Stimulated activated CD4-positive, alpha-beta T cell treated with anti-CD3 and anti-CD28 coated beads, Interleukin-12 subunit alpha, Interleukin-12 subunit beta, amount 100 ng/mL, for 24 hours (primary cell): ENCODE measurements at places on chromosomes 12 and 14.

- no peak for DNase-seq
These were observed 18.5 kb downstream of the CPNE8 start for GRCh38 chr12:38886931-38887330.

DNA sequence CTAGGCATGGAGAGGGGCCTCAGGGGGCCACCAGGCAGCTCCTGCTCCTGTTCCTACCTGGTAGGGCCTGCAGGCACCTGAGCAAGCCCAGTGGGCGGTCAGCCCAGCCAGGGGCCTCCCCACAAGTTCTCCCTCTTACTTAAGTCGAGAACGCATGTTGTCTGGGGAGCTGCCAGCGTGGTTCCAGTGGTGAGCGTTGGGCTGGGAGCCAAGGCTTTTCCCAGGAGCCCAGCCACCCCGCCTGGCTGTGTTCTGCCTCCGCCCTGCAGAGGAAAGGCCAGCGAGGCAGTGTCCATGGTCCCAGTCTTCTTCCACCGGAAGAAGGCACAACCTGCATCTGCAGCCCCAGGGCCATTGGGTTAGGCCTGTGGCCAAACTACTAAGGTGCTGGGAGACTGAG, 1.4 kb downstream of the C14orf180 start:
- no peak for DNase-seq

DNA sequence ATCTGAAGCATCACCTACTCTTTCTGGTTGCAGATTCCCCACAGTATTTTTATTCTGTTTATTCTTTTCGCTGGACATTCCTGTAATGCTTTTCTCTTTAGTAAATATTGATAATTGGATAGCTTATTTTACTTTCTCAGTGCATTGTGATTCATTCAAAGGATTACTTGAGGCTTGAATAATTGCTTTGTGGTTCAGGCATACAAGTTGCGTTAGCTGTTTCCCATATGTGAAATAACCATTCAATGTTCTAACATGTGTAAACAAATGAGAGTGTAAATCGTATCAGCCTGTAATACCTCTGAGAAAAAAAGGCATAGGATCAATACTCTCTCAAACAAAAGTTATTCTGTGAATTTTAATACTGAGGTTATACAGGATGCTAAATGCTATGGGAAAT, 1004.2 kb upstream of the SEL1L start:
- no peak for DNase-seq

DNA sequence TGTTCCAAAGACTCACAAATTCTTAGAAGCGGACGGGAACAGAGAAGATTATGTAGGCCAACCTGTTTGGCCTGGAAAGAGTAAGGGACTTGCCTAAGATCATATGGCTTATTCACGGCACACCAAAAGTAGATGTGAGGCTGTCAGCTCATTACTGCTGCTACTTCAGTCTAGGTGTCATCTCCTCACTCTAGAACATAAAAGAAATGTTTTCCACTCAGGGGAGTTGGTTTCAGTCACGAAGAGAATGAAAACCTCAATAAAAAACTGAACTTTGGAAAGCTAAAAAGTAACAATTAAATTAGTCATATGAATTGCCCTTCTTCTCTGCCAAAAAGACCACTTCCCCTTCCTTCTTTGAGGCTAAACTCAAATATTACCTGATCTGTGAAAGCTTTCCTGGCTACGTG, 658 bp upstream of the CEP128 start:
- no peak for DNase-seq

DNA sequence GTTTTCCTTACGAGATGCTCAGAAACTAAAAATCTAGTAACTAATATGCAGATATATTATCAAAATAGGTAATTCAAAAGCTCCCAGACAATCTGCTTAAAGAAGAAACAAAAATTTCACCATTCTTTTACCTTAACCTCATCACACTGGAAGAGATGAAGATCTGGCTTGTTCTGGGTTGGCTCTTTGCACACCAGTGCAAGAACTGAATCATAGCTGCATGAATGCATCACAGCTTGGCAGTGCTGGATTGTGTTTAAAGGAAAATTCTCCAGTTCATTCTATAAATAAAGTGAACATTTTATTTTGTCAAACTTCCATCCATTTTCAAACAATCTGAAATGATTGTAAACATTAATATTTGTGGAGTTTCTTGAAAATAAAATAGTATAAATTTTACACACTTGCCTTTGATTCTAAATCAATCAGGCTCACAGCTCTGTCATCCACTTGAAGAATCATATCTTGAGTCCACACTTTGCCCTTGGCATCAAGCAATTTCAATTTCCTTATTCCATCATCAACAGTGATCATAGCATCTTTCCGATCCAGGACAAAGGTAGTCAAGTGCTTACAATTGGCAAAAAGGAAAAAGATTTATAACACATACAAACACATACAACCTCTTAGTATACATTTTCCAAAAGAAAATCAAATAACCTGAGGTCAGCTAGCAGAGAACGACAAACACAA, 119.8 kb downstream of the EPS8 start:
- no peak for DNase-seq

- no peak for DNase-seq
These were observed 190.4 kb downstream of the PPM1H start for GRCh38 chr12:62744551-62744950.

DNA sequence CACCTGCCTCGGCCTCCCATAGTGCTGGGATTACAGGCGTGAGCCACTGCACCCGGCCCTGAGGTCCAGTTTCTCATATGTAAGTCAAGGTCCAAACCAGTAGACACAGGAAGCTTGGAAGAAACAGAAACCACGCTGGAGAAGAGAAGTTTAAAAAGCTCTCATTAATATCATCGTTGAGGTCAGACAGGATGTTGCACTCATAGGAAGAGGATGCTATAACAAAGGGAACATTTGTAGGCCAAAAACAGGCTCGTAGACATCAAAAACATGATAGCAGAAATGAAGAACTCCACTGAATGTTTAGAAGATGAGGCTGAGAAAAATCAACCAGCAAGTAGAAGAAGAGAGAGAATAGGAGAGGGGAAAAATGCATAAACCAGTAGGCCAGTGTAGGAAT, 46.8 kb downstream of the ACACB start:
- no peak for DNase-seq

GRCh38 chr12:130804216-130804615, 34.8 kb downstream of the STX2 start:
- no peak for DNase-seq

DNA sequence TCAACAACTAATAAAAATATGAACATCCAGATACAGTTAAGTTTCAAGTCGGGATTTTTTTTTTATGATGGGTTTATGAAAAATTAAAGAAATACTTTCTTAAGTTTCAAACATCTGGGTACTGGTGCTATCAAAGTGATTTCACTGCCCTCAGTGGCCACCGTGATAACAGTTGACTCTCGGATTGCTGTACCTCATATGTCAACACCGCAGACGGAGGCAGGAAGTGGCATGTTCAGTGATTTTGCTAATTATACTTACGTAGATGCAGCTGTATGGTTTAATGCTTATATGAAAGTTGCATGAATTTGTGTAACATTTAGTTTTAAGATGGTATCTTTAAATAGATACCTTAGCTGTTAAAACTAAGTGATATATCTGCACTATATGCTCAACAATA, 20.8 kb upstream of the FBLN5 start:
- DNase-seq, result no peak

GRCh38 chr12:3263939-3264922, 187.1 kb downstream of the TSPAN9 start:
- DNase-seq, result no peak

DNA sequence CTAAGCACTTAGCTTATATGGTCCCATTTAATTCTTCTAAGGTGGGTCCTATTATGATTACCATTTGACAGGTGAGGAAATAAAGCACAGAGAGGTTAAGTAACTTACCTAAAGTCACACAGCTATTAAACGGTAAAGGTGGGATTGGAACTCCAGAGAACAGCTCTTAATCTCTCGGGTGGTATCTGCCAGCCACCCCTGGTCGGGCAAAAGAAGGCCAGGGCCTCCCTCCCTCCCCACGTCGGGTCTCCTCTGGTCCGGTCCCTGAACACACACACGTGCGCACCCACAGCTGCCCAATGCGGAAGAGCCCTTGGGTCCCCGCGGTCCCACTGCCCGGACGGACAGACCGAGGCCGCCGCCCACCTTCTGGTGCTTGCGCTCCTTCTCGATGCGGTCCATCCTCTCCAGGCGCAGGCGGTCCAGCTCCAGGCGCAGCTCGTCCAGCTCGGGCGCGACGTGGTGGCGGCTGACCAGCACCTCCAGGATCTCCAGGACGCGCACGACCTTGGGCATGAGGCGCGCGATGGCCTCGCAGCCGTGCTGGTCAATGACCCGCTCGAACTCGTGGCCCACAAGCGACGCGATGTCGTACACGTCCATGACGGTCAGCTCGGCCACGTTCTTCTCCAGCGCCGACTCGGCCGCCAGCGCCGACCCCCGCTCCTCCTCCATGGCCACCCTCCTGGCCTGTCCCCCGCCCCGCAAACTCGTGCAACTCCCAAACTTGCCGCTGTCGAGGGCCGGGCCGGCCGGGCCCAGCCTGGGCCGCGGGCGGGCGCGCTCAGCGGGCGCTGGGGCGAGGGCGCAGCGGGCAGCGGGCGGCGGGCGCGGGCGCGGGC, 490 bp downstream of the RILPL1 start:
- DNase-seq, result no peak

DNA sequence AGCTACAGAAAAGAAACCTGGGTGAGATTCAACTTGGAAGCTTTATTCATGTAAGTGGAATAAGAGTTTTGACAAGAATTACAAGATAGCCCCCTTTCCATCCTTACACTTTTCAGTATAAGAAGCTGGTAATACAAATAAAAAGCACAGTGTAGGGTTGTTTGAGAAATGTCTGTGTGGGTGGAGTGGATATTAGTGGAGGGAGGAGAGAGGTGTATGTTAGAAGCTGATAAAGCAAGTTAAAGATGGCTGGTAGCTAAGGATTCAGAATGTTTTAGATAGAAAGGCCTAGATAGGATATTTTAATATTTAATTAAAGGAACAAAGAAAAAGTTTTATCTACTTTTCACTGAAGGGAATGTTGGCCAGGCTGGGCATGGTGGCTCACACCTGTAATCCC, 12.5 kb downstream of the CFAP54 start:
- no peak for DNase-seq

GRCh38 chr12:42385326-42385841, 59.4 kb downstream of the PPHLN1 start:
- DNase-seq, result no peak

DNA sequence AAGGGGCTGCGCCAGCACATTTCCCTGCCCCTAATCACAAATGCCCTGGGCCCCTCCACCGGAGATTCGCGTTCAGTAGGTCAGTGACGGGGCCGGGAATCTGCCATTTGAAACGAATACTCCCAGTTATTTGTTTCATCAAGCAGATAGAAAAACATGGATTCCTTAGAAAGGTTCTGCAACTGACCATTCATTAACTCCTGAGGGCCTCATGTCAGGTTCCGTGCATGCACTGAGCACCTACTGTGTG, 25.6 kb upstream of the UBC start:
- DNase-seq, result no peak

GRCh38 chr12:132137483-132138125, 6.5 kb downstream of the DDX51 start:
- DNase-seq, result no peak

DNA sequence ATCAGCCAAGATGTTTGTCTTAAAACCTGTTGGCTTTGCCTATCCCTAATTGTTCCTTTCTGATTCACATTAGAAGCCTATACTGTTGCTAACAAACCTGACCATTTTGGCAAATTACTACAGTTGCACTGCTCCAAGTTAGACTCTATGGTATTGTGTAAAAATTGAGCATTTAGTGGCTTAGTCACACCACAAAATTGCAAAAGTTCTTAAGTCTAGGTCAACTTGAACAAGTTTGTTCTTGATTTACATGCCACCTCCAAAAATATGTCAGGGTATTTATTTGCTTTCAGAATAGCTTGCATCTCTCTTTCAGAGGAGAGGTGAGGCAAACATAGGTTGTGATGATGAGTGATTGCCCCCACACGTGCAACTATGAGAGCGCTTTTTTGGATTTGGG, 27.0 kb upstream of the PTHLH start:
- no peak for DNase-seq

- DNase-seq, result peak; percentile 58
These were observed 25.1 kb downstream of the MEG3 start for GRCh38 chr14:100850841-100851585.

GRCh38 chr12:72264548-72265175, 7.5 kb upstream of the TRHDE start:
- no peak for DNase-seq

DNA sequence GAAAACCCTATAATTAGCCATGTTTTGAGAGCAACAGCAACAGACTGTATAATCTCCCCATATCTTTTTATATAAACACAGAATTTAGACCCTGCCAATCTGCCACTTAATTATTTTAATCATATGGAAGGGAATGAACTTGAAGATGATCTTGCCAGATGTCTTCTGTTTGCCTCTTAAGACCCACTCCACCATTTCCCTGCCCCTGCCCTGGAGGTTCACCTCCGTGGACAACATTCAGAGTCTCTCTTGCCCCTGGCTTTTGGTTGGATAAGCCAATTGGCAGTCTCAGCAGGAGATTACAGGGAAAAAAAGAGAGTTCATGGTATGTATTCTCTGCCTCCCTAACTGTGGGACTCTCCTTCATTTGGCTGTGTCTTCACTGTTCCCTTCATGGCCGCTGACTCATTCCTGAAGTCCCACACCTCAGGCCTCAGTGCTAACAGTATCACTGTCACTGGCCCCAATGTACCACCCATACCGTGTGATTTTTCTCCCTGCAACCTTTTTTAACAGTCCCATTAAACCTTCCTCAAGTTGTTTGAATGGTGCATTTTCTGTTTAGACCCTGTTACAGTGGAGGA, 184.8 kb downstream of the PIK3C2G start:
- no peak for DNase-seq

DNA sequence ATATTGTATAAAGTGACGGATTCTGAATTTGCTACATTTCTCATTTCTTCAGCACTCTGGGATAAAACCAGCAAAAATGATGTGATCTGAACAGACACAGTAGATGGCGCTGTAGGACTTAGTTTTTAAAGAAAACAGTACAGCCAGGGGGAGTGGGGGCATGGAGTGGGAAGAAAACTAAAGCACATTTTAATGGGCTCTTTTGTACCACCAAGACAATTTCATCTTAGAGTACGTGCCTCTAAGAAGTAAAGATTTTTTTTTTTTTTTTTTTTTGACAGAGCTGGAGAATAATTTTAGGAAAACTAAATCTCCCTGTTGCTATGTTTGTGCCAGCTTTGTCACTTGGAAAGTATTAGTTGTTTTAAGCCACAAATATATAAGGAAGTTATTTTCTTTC, 124.4 kb downstream of the RAD51B start:
- DNase-seq, result peak; percentile 18

DNA sequence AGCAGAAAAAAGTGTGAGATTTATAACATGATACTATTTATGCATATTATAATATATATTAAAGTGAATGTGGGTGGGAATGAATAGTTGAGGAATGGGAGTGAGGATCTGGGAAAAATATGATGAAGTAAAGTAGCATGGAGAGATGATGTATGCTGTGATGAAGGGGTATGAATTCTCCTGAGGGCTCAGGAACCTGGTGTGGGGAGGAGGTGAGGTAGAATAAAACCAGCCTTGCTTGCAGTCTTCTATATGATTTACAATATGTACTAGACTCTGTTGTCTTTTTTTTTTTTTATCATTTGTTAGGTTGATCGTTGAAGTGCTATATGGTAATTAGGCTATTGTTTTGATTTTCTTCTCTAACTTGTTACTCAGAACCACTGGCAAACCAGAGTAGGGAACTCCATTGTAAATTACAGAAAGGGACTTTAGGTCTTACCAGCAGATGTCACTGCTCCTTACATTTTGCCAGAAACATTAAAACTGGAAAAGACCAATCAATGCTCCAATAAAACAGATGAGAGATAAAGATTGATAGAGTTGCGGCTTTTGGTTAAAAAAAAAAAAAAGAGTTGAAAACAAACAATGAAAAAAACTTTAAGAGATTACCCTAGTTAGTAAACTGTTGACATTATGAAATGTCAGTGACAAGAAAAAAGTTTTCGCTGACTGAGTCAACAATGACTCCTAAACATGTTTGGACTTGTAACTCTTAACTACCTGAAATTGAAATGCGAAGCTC, 39.9 kb downstream of the ATL1 start:
- DNase-seq, result no peak
